ENCODE measurements at places on chromosomes 5 and 9.

DNA sequence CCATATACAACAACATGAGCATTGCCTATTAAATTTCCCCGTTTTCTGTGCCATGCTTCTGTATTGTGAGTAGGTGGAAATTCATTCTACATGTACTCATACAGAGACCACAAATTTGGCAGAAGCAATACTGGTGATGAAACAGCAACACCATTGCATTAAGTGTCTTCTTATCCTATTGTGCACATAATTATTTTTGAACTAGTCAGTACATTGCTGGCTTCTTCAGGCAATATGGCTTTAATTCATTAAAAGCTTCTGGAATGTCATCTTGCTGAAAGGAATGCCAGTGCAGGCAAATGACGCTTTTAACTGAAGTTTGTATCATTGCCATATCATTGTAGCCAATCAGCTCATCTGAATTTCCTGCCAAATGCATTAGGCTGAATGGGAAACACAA is 82.6 kb downstream of the KIAA1958 start:
- no peak for DNase-seq

- no peak for DNase-seq
Observed at GRCh38 chr5:125083981-125084380, 337.5 kb upstream of the ZNF608 start.

DNA sequence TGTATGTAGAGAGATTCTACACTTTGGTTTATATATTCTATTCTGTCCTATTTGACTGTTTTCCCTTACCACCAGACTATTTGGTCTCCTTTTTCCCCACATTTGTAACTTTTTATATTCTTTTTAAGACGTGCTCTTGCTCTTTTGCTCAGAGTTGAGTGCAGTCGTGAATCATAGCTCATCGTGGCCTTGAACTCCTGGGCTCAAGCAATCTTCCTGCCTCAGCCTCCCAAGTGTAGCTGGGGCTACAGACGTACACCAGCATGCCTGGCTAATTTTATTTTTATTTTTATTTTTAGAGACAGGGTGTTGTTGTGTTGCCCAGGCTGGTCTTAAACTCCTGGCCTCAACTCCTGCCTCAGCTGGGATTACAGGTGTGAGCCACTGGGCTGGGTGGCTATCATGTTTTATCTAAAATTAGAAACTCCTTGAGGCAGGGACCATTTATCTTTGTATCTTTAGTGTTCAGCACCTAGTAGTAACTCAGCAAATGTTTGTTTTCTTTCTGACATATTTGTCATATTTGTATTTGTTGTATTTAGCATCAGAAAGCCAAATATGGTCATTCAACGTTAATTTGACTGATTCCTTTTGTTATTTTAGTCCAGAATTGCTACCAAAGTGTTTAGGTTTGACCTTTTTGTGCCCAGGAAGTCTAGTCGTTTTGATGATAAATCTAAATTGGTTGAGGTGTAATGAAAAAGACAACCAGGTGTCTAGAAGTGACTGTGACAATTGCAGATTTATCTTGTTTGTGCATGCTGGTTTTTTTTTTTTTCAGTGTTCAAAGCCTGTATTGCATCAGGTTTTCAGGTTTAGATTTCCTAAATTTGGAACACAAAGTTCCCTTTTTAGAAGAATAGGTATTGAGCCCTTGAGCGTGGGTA is 44.3 kb downstream of the ERBIN start:
- no peak for DNase-seq

DNA sequence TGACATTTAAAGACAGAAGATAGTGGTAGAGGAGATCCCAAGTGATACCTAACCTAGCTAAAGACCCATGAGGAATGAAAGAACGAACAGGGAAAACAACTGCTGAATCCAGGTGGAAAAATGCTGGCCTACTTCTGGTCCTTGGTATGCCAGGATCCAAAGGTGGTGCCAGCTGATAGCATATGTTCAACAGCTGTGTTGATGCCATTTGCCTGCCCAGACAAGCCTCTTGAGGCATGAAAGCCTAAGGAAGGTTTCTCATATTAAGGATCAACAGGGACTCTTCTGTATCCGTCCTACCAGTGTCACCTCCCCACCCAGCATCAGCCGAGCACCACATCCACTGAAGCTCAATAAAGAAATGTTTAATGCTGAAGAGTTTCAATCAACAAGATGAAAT is 225.7 kb upstream of the DMRT1 start:
- no peak for DNase-seq

GRCh38 chr9:86034863-86035734 is 64.3 kb downstream of the GOLM1 start:
- DNase-seq: no peak

- DNase-seq: no peak
Observed at GRCh38 chr9:85553475-85553874, 188.3 kb downstream of the AGTPBP1 start.

- DNase-seq: no peak
Observed at GRCh38 chr5:143275512-143276363, 127.7 kb downstream of the NR3C1 start.

- no peak for DNase-seq
Observed at GRCh38 chr9:95980262-95981125, 105.0 kb downstream of the ERCC6L2 start.

DNA sequence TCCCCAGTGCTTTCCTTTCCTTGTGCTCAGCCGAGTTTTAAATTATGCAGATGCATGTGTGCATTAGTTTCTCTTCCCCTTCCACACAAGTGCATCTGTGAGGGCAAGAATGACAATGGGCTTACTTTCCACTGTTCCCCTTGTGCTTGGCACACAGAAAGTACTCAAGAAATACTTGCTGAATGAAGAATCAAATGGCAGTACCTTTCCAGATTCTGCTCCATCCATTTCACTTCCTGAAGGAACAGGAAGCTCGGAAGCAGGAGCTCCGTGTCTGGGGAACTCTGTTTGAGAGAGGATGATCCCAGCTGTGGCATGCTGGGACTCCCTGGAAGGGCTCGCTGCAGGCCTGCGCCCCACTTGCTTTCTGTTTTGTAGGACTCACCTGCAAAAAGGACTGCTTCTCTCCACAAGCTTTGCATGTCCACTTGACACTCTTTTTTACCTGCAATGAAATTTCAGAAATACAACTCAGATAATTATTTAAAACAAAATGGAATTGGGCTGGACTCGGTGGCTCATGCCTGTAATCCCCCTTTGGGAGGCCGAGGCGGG is 5.5 kb downstream of the MRNIP start:
- no peak for DNase-seq

DNA sequence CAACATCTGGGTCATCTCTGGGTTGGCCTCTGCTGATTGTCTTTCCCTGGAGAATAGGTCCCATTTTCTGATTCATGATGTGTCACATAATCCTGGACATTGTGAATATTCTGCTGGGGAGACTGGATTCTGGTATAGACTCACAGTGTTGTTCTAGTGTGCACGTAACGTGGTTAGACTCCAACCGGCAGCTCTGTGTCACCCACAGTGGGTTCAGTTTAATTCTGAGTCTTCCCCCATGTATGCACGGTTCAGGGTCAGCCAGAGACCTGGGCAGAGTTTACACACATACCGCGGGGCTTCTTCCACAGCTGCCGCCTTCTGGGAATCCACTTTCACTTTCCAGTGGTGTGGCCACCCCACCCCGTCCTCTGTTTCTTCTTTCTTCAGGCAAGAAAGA is 38.0 kb upstream of the LRRC14B start:
- no peak for DNase-seq

DNA sequence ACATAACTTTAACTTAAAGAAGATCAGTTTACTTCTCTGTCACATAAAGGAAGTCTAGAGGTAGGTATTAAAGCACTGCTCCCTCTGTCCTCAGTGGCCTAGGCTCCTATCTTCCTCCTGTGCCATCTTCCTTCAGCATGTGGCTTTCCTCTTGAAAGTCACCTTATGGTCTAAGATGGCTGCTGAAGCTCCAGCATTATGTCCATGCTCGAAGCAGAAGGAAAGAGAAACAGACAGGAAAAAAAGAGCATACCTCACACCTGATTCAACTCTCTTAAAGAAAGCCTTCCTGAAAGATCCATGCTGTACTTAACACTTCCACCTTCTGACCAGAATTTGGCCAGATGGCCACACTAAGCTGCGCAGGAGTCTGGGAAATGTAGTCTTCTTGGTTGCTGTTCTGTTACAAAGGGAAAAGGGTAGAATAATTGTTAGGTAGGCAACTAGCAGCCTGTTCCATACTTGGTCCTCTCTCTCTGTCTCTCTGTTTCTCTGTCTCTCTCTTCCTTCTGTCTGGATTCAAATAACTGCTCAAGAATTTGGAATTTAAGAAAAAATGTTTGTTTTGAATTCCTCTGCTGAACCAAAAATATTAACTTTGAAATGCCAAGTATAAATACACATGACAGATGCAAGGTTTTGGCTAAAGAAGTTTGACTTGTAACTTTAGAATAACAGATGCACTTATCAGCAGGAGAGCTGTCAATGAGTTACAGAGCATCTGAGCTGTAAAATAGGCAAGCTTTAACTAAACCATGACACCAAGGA is 16.0 kb downstream of the TMEM174 start:
- DNase-seq: no peak

DNA sequence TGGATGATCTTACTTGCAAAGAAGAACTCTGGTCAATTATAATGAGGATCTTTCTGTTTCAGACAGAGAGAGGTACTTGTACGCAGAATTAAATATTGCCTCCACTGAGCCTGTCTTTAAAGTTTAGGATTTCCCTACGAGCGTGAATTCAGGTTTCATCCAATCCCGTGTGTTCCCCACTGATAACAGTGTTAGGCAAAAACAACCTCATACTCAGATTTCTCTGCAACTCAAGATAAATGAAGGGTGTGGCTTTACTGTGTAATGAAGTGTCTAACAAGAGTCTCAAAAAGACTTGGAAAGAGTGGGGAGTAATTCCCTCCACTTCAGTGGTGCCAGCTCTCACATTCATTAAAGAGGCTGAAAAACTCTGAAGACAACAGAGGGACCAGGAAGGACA is 53.2 kb upstream of the ACO1 start:
- DNase-seq: no peak

DNA sequence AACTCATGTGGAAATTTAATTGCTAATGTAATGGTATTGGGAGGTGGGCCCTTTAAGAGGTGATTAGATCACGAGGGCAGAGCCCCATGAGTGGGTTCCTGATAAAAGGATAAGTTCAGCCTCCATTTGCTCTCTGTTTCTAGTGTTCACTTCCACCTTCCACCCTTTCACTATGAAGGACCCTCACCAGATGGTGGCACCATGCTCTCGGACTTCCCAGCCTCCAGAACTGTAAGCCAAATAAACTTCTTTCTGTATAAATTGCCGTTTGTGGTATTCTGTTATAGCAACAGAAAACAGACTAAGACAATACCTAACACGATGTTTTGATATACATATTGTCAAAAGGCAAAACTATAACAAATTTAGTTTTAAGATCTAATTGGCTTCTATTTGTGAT is 166.2 kb downstream of the DEPDC1B start:
- no peak for DNase-seq

DNA sequence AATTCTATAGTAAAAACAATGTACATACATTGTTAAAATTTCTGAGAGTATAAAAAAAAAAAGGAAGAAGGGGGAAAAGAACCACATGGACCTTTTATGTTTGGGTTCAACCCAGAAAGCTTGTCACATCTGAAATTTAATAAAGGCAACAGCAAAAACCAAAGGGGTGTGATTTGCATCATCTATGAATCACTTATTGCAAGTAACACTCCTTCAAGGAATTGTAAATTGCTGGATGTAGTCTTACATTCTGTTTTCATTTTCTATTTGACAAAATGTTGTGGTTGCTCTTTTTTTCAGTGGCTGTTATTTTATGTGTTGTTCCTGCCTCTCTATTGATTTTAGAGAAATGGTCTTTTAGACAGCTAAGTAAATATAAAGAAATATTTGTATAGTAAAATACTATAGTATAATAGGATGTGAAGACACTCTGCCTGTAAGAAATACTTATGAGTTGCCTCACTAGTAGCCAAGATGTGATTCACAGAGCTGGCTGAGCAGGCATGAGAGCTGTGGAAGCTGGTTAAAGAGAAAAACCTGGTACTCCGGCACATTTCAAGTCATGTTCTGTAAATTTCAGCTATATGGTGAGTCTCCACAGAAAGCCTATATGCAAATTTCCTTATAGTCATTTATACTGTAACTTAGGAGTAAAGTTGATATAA is 131.1 kb upstream of the CNTLN start:
- DNase-seq: no peak

DNA sequence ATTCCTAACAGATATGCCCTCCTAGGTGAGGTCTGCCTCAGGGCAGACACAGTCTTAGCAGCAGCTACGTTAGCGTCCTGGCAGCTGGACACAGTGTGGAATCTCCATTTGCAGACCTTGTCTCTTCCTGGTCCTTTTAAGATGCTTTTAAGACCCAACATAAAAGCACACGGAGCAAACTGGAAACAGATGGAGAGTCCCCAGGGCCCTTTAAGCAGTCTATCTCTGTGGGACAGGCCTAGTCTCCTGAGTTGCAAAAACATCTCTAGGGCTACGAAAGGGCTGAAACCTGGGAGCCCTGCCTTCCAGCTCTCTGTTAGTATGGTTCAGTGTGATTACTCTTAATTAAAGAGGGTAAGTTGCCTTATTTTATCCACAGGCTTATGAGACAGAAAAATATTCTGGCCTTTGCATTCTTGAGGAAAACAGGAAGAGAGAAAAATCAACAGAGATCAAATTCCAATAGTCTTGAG is 66.0 kb upstream of the GNA14 start:
- no peak for DNase-seq

DNA sequence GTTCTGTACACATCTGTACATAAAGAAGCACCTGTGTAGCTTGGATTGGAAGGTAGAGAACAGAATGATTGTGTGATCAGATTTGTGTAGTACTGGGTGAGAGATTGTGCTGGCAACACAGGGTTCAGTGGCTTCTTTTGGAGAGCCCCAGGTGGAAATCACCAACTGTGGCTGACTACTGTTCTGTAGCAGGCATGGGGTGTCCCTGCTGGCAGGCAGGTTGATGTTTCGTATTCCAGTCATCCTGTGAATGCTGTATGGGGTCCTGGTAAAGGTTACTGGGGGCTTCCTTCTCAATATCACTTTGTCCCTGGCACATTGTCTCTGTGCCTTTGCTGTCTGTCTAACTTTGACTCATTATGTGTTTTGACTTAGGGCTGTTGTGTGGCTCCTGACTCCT is 5.3 kb downstream of the ASPN start:
- DNase-seq: no peak

- peak; percentile 34 for DNase-seq
Observed at GRCh38 chr5:111227801-111228200, 3.6 kb downstream of the CAMK4 start.

DNA sequence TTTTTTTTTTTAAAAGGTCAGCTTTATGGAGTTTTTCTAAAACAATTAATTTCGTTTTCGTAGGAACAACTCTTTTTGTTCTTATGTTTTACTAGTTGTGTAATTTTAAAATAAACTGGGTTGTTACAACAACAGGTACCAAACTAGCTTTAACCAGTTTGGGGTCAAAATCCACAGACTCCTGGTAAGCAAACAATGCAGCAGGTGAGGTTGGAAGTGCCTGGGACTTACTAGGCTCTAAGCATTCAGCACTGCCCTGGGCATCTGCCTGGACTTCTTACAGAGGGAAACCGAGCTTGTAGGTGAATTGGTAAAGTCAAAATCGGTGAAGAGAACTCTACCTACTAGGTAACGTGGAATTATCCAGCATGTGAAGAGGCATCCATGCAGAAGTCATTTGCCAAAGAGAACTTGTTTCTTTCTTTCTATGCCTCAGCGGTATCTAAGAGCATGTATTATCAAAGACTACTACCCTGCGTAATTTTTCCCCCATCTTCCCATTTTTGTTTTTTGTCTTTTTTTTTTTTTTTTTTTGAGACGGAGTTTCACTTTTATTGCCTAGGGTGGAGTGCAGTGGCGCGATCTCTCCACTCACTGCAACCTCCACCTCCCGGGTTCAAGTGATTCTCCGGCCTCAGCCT is 145.4 kb downstream of the KCTD16 start:
- no peak for DNase-seq
